Omental fat pad (tissue), 4 donors: ENCODE measurements at places on chromosomes 13 and 19.

- no peak for DNase-seq
These were observed 907 bp downstream of the KDELR1 start for GRCh38 chr19:48390188-48391099.

DNA sequence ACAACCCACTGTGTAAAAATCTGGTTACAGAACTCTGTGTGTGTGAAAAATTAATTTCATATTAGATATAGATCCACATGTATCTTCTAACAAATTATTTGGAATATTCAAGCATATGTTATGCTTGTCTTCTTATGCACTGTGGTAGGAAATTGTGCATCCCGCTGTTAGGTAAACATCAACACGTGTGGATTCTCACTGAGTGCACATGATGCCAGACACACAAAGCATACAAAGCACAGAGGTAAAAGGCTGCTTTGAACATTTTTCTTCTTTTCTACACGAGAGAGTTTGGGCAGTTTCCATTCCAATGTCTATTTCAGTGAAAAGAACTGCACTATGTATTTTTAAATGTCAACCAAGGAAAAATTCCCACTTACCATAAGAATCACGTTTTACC, 354.9 kb downstream of the PCDH9 start:
- no peak for DNase-seq

DNA sequence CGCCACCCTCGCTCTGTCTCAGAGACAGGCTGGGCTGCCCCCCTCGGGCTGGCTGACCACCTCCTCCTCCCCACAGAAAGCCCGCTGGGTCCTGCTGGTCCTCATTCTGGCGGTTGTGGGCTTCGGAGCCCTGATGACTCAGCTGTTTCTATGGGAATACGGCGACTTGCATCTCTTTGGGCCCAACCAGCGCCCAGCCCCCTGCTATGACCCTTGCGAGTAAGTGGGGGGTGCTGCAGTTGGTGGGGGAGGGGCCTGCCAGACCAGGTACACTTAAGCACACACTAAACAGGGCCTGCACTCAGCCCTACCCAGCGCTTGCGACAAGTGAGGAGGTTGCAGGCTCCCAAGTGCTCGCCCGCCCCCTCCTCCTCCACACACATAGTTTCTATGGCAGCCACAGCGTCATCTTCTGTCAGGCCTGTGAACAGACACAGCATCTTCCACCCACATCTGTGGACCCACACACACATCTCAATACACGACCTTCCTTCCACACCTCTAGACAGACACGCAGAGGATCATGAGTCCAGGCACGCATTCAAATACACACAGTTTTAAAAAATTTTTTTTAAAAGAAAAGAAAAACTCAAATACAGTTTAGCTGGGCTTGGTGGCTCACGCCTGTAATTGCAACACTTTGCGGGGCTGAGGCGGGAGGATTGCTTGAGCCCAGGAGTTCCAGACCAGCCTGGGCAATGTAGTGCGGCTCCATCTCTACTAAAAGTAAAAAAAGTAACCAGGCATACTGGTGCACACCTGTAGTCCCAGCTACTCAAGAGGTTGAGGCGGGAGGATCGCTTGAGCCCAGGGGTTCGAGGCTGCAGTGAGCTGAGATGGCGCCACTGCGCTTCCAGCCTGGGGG, 18.4 kb downstream of the PLD3 start:
- no peak for DNase-seq

DNA sequence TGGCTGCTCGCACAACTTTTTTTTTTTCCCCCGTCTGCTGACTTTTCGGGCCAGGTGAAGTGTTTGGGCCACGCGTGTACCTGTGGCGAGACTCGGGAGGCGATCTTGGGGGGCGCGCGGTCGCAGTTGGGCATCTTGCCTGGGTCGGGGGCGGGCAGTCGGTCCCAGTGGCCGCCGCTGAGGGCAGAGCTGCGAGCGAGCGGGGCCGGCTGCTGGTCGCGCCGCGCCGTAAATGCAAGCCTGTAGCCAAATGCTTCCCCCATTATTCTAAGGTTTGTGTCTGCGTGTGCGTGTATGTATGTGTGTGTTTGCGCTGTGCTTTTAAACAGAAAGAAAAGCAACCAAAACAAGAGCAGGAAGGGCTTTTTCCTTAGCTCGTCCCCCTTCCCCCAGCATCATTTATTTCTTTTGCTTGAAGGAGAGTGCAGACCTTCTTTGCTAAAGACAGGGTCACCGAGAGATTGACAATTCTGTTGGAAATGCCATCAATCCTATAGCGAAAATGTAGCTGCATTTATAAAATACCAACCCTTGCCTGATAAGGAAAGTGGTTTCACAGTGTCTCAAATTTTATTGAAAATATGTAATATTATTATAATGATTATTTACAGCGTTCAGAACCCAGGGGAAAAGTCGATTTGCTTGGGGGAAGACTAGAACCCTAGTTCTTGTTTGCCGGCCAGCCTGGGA, 143.2 kb upstream of the ZNF536 start:
- no peak for DNase-seq

DNA sequence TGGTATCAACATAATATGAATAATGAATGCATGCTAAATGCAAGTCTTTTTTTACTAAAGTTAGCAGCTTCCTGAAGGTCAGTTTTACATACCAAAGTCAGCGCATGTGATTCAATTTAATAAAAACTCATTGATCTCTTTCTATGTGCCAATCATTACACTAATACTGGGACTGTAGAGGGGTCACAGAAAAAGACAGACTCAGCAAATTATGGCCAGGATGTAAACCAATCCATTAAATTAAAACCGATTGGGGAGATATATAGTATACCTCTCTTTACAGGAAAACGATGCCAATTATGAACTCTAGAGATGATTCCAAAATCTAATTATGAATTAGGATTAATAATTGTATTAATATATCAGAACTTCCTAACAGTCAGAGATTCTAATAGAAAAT, 624.4 kb upstream of the PCDH20 start:
- no peak for DNase-seq

GRCh38 chr19:16637535-16637934, 9.5 kb upstream of the MED26 start:
- DNase-seq, result no peak

GRCh38 chr13:75410207-75410606, 71.8 kb downstream of the TBC1D4 start:
- DNase-seq, result no peak

GRCh38 chr19:31264041-31264778, 85.0 kb downstream of the TSHZ3 start:
- DNase-seq, result no peak

- peak; percentile 48 for DNase-seq
These were observed 9.1 kb upstream of the OLFM2 start for GRCh38 chr19:9945319-9945966.

DNA sequence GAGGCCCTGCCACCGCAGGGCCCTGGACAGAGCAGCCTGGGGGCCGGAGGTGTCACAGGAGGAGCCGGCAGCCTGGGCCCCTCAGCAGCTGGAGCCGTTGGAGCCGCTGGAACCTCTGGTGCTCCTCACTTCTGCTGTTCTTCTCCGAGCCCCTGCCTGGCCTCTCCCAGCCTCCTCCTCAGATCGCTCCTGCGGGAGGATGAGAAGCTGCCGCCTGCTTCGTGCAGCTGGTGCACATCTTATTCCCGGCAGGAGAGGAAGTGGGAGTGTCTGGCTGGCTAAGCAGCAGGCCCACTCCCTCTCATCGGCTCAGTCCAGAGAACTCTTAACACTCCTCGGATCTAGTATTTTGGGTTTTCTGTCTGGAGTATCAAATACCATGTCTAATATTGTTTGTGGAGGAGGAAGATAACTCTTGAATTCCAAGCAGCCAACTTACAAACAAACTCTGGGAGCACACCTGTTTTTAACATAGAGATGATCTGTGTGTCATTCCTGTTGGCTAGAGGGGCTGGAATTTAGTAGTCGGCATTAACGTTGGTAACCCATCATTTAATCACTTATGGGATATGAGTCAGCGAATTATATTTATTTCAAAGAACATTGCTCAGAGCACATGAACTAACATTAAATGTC, 37.1 kb upstream of the RNF113B start:
- no peak for DNase-seq

- no peak for DNase-seq
These were observed 567 bp upstream of the CTU1 start for GRCh38 chr19:51108805-51109146.

DNA sequence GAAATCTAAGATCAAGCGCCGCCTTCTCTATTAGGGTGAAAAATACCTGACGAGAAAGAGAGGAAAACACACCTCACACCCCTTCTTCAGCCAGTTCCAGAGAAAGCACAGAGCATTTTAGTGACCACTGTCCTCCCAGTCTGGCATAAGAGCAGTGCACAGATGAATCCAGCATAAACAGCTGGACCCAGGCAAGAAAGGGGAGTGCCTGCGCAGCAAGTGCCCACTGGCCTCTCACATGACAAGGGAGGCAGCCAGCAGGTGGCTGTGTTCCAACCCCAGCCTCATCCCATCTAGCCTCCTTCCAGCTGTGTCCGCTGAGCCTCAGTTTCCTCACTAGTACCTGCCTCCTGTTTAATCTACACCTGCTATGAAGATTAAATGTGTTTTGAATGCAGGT, 8.0 kb downstream of the MED26 start:
- no peak for DNase-seq

GRCh38 chr13:90233933-90234672, 1113.4 kb upstream of the MIR17HG start:
- no peak for DNase-seq

DNA sequence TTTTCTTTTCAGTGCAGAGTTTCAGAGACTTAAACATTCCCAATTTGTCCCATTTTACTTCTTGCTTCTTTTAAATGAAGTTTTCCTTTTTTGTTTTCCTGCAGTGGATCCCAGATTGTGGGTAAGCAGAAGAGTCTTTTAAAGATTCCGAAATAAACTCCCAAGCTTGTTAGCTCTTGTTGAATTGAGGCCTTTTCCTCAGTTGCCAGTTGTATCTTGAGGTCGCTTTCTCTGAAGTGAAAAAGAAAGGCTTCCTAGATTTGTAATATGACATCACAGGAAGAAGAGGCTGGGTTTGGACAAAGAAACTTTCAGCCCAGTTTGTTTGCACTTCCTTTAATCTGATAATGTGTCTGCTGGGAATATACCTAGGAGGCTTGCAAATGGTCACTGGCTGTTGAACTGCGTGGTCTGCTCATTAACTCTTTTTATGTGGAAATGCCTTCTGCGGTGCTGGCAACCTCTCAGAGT, at the start of gene LPAR6:
Gene LPAR6 (minus strand): TSS at position 233 of the 471 bp plus-strand sequence. CDS start 690 bp downstream, outside the sequence.
- no peak for DNase-seq

DNA sequence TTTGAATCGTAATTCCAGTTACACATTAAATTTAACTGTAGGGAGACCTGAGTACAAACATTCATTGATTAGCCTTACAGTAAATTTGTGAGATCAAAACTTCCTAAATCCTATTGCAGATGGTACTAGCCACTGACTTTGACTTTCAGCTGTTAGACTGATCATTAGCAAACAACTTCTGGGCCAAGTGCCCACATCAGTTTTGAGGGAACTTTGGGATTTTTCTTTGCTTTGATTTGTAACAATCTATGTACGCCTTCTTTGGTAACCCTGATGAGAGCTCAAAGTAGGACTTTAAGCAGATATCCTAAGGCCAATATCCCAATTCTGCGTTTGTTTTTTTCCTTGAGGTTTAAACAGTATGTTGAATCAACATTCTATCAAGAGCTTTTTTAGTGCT, 131.5 kb downstream of the DLEU7 start:
- no peak for DNase-seq

DNA sequence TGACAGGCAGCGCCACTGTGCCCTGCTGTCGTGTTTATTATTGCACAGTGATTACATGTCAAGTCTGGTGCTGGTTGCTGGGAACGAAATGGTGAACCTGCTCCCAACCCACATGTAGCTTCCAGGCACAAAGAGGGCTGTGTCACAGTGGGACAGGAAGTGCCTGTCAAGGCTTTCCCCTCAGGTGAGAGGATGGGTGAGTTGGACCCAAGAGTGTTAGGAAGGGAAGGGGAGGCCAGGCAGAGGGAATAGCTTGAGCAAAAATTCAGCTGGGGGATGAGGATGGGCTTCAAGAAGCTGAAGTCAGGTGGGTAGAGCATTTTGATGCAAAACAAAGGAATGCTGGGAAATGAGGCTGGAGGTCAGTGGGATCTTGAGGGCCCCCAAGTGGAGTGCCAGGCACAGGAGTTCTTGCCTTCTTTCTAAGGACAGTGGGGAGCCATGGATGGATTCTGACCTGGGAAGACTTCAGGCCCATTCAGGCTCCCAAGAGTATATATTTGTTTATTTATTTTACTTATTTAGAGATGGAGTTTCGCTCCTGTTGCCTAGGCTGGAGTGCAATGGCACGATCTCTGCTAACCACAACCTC, 8.5 kb upstream of the QTRT1 start:
- no peak for DNase-seq

DNA sequence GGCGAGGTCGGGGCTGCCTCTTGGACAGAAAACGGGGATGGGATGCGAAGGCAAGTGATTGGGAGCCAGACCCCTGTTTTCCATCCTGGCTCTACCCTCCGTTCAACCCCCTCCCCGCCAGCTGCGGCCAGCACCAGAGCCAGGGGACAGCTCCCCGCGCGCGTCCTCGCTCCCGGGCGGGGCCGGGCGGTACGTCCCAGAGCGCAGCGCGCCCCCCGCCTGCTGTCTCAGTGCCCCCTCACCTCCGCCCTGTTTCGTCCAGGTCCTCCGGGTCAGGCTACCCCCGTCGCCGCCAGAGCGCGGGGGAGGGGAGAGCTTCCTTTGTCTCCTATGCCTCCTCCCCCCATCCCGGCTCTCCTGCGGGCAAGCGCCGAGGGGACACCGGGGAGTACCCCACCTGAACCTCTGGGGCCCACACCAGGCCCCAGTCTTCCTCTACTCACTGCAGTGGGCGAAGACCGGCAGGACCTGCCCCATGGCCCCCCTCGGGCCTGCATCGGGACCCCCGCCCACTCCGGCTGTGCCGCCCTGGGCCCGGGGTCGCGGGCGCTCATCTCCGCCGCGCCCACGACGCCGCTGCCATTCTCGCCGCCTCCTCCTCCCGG, 396 bp downstream of the RTN2 start:
- no peak for DNase-seq

GRCh38 chr13:67228031-67228430, 2.1 kb downstream of the PCDH9 start:
- no peak for DNase-seq

GRCh38 chr13:67281466-67281865, 51.3 kb upstream of the PCDH9 start:
- DNase-seq, result no peak

- DNase-seq, result no peak
These were observed 128.7 kb downstream of the UQCRFS1 start for GRCh38 chr19:29084266-29084665.

GRCh38 chr13:75855216-75855615, 219.1 kb downstream of the LMO7 start:
- DNase-seq, result no peak
